ENCODE measurements at places on chromosomes 11 and 22.

DNA sequence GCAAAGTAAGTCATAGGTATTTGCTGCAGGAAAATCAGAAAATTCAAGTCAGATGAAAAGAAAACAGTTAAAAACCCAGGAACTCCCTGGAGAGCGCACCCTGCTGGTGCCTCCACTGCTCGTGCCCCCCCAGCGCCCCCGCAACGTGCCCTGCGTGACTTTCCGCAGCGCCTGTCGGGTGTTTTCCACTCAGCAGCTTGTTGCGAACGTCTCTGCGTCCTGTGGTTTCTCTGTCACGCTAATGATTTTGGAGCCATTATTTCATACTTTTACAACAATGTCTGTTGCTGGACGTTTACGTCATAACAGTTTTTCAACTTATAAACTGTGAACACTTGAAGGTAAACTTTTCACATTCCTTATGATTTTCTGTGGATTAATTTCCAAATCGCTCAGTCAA, 5.0 kb downstream of the CRELD2 start:
- DNase-seq, result no peak

DNA sequence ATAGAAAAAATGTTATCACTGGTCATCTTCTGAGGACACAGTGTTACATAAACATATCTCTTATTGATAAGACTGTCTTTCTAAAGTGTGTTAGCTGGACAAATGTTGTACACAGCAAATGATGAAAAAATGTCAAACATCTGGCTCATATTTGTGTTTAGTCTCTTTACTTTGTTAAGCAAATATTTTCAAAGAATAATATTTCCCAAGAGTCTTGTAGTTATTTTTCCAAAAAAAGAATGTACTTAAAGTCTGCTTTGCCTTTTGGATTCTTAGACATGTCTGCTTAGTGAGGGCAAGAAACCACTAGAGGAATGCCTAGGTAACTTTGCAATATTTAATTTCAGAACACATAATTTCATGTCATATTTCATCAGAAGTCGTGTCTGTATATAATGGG, 23.9 kb upstream of the CCDC179 start:
- no peak for DNase-seq

GRCh38 chr11:17385492-17385891, 3.0 kb downstream of the KCNJ11 start:
- DNase-seq, result no peak

DNA sequence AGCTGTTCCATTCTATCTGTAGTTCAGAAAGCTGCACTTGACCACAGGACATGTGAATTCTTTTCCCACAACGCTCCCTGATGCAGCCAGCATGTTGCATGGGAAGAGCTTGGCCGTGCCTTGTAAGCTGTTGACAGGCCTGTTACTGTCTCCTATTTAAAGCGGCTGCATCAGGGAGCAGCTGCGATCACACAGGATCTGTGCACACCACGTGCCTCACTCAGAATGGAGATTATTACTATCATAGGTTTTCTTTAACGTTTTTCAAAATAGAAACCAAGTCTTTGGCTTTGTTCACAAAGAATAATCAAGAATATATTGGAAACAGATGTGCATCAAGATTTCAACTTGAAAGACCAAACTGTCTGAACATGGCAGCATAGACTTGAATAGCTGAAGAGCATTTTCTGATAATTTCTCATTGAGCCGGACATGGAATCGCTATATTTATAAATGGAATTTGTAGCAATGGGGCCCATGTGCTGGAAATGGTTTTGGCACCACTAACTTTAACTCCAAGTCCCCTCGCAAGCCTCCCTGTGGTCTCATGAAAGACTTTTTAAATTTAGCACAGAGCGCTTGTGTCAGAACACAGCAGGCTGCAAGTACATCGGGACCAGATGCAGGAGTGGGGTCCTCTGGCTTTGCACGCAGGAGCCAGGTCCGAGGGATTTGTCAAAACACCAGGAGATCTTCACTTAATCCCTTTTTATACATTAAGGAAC, 40.8 kb upstream of the MYO18B start:
- no peak for DNase-seq

- no peak for DNase-seq
Measured at GRCh38 chr11:17741487-17741886, 6.9 kb downstream of the KCNC1 start.

DNA sequence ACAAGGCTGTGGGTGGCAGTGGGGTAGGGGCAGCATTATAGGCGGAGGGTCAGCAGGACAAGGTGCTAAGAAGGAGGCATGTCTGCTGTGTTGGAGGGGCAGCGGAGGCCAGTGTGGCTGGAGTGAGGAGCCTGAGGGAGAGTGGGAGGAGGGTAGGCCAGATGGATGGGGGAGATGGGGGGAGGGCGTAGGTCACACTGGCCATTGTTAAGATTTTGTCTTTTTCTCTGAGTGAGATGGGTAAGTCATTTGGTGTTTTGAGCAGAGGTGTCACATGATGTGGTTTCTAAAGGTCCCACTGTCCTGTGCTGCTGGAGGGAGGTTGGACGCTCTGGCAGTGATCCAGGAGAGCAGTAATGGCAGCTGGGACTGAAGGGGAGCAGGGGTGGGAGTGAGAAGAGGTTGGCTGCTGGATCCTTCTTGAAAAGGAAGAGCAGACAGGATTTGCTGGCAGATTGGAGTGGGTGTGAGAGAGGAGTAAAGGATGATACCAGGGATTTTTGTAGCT, 9.8 kb downstream of the PPP6R3 start:
- DNase-seq, result no peak
